Neural progenitor cell (in vitro differentiated cells): ENCODE measurements at places on chromosomes 1 and 21. TPM values are rescaled to one million over a fixed set of nuclear protein-coding genes. Genes with fewer than 3 reads are reported as not detected.

Gene TMPRSS2
- 0.99 and 1.5 TPM in 2 replicates for total RNA-seq

Gene TMEM61
- total RNA-seq = not detected in 2 replicates

Gene DRAXIN
- total RNA-seq = 27.1 and 31.3 TPM in 2 replicates

Gene ERVH48-1
- total RNA-seq = 0.19 TPM in 1 of 2 replicates, not detected in the other

Gene SGIP1
- 4.2 and 6.6 TPM in 2 replicates for total RNA-seq

Gene KCNJ10
- 0.15 TPM in 1 of 2 replicates, not detected in the other for total RNA-seq

Gene RYR2
- total RNA-seq = 0.28 and 0.90 TPM in 2 replicates

DNA sequence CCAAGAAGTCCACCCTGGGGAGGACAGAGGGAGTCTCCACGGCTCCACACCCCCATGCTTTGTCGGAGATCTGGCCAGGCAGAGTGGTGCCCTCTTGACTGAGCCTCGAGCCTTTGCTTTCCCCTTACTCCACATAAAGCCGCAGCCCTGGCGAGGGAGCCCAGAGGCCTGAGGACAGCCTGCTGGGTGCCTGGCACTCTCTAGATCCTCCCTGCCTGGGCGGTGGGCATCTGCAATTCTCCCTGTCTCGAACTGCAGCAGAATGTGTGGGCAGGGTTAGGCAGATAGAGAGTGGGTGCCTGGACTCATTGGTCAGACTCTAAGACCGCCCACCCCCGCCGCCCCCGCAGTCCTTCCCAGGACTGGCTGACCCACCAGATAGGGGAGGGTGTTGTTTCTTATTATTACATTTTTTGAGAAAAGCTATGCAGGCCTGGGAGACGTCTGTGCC lies 13.9 kb downstream of the EPHX1 start:
- peaks cover 22% of the 10 kb centered on the region for H3K4me1 ChIP-seq
- H3K27me3 ChIP-seq = no peaks in the 10 kb centered on the region
- no peak overlapping the region for H3K27ac ChIP-seq
- H3K4me3 ChIP-seq = no peak overlapping the region
- no peaks in the 10 kb centered on the region for H3K36me3 ChIP-seq
- no peak for DNase-seq

GRCh38 chr1:15510611-15511405 lies 13.2 kb downstream of the CASP9 start:
- no peaks in the 10 kb centered on the region for H3K27me3 ChIP-seq
- no peak overlapping the region for H3K4me3 ChIP-seq
- H3K4me1 ChIP-seq = no peaks in the 10 kb centered on the region
- no peak for DNase-seq
- no peaks in the 10 kb centered on the region for H3K36me3 ChIP-seq

GRCh38 chr1:230858918-230859729 lies 9.2 kb downstream of the C1orf198 start:
- no peak overlapping the region for H3K4me3 ChIP-seq
- no peaks in the 10 kb centered on the region for H3K27me3 ChIP-seq
- H3K27ac ChIP-seq = peak overlapping the region; percentile 69
- DNase-seq = peak; percentile 50

DNA sequence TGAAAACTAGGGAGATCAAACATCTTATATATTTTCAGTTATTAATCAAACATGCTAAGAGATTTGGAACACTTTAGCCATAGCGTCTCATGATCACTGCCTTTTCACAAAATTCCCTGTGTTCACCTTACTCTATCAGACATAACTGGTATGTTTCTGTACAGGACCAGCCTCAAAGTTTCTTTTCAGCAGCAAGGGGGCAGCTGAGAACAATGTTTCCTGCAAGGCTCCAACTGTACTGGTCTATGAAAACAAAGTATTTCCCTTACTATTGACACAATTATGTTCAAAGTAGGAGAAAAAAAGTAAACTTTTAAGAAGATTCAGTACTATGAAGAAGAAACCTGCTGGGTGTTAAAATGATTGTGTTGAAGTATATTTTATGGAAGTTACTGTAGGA lies 98.5 kb downstream of the ATF6 start:
- H3K27ac ChIP-seq = no peak overlapping the region
- no peaks in the 10 kb centered on the region for H3K27me3 ChIP-seq
- H3K4me1 ChIP-seq = no peaks in the 10 kb centered on the region
- H3K4me3 ChIP-seq = no peak overlapping the region
- H3K36me3 ChIP-seq = no peaks in the 10 kb centered on the region

GRCh38 chr1:220943319-220943996 lies 64.2 kb downstream of the HLX start:
- H3K27ac ChIP-seq = no peak overlapping the region
- no peaks in the 10 kb centered on the region for H3K4me1 ChIP-seq
- no peaks in the 10 kb centered on the region for H3K27me3 ChIP-seq
- H3K4me3 ChIP-seq = no peak overlapping the region
- DNase-seq = no peak

DNA sequence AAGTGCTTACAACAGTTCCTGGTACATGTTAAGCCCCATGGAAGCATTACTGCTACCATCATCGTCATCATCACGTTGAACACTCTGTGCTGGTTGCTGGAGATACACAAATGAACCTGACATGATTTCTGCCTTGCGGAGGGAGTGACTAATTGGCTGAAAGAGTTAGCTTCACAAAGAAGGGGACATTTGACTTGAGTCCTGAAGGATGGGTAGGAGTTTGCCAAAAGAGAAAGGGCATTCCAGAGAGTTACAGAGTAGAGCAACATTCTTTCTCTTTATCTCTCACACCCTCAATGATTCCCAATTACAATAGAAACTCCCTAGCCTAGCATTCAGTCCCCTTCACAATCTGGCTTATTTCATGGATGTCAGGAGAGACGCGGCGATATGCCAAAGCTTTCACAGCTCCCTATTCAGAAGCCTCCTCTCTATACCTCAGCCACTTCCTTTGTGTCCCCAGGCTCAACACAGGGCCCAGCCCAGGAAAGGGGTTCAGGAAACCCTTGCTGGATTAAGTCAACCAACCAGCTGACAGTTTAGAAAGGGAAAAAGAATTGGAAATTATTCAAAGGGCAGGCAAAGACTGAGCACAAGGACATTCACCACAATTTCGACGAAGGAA lies 38.0 kb downstream of the SLC1A7 start:
- no peaks in the 10 kb centered on the region for H3K27me3 ChIP-seq
- peak; percentile 76 for DNase-seq

GRCh38 chr1:118322331-118322730 lies 137.3 kb upstream of the SPAG17 start:
- no peak for DNase-seq
- no peak overlapping the region for H3K27ac ChIP-seq
- no peaks in the 10 kb centered on the region for H3K36me3 ChIP-seq
- H3K27me3 ChIP-seq = no peaks in the 10 kb centered on the region
- no peaks in the 10 kb centered on the region for H3K4me1 ChIP-seq

DNA sequence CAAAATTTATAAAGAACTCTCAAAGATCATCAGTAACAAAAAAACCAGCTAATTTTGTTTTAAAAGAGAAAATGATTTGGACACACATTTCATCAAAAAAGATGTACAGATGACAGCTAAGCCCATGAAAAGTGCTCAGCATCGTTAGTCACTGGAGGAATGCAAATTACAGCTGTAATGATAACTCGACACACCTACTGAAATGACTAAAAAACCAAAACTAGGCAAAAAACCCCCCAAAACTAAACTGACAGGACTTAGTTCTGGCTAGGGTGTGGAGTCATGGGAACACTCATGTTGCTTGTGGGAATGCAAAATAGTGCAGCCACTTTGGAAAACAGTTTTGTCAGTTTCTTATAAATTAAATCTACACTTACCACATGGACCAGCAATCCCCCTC lies 59.5 kb downstream of the CNIH3 start:
- H3K27ac ChIP-seq = no peak overlapping the region
- H3K36me3 ChIP-seq = no peaks in the 10 kb centered on the region
- peaks cover 7% of the 10 kb centered on the region for H3K4me1 ChIP-seq
- no peak for DNase-seq

- no peak overlapping the region for H3K4me3 ChIP-seq
- H3K36me3 ChIP-seq = peaks cover 4% of the 10 kb centered on the region
- no peak for DNase-seq
- H3K4me1 ChIP-seq = no peaks in the 10 kb centered on the region
Observed at GRCh38 chr1:230957580-230957989, 21.1 kb downstream of the TTC13 start.

DNA sequence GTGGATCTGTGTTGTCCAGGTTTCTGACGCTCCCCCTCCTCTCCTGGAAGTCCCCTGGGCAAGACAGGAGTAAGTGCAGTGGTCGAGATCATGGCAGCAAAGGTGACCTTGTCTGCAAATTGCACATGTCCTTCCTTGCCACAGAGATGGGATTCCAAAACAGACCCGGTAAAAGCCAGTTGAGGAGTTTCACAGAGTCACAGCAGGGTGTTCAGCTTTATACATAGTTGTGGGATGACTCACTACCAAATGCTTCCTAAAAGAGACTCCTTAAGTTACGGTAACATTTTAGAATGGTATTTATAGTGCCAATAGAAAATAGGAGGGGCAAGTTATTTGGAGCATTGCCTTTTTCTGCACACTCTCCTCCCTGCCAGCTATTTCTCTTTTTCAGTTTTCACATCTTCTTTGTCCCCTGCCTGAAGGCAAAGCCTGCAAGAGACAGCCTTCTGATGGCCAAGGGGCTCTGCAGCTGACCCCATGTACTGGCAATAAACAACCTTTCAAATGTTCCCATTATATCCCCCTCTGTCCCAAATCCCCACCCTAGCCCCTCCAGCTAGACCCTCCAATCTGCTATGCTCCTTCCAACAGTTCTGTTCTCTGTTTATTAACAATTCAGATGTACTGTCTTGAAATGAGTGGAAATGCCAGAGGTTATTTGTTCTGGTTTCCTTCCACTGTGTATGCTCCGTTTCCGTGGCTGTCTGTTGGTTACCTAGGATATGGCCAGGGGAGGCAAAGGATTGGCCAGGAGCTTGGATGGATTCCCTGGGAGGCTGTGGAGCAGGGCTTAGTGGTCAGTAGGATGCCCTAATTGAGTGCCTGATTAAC lies 115.0 kb downstream of the TGFB2 start:
- H3K36me3 ChIP-seq = no peaks in the 10 kb centered on the region
- H3K27me3 ChIP-seq = no peaks in the 10 kb centered on the region
- peak; percentile 66 for DNase-seq
- H3K4me1 ChIP-seq = peaks cover 35% of the 10 kb centered on the region
- no peak overlapping the region for H3K4me3 ChIP-seq

DNA sequence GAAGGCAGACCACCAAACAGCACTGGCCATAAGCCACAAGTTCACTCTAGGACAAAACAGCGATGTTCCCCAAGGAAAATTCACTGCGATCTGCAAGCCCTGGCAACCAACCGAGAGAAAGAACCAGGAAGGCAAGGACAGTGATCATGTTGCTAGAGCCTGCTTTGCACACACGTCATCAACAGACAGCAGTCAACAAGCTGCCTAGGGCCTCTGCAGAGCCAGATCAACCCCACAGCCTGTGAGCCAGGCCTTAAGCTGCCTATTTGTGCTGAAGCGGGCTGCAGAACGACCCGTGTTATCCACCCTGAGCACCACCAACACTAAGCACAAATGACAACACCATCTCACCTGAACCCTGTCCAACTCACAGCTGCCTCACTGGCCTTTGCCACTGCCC lies 6.2 kb upstream of the YRDC start:
- peaks cover 5% of the 10 kb centered on the region for H3K4me1 ChIP-seq
- no peaks in the 10 kb centered on the region for H3K27me3 ChIP-seq
- no peak for DNase-seq
- H3K36me3 ChIP-seq = peaks cover 3% of the 10 kb centered on the region
- H3K4me3 ChIP-seq = no peak overlapping the region

GRCh38 chr1:30715216-30715615 lies 8.2 kb downstream of the MATN1 start:
- H3K4me1 ChIP-seq = peaks cover 6% of the 10 kb centered on the region
- DNase-seq = no peak
- peaks cover 5% of the 10 kb centered on the region for H3K27me3 ChIP-seq
- no peak overlapping the region for H3K27ac ChIP-seq

DNA sequence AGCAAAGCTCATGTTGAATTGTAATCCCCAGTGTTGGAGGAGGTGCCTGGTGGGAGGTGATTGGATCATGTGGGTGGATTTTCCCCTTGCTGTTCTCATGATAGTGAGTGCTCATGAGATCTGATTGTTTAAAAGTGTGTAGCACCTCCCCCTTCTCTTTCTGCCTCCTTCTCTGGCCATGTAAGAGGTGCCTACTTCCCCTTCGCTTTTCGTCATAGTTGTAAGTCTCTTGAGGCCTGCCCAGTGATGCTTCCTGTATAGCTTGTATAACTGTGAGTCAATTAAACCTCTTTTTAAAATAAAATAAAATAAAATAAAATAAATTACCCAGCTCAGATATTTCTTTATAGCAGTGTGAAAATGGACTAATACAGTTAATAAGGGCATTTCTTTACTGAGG lies 1025.7 kb downstream of the PLA2G4A start:
- H3K36me3 ChIP-seq = no peaks in the 10 kb centered on the region
- no peaks in the 10 kb centered on the region for H3K4me1 ChIP-seq
- no peak overlapping the region for H3K27ac ChIP-seq
- H3K4me3 ChIP-seq = no peak overlapping the region

GRCh38 chr1:68204977-68205630 lies 27.2 kb downstream of the WLS start:
- no peak overlapping the region for H3K27ac ChIP-seq
- no peak for DNase-seq
- peaks cover 59% of the 10 kb centered on the region for H3K4me1 ChIP-seq
- H3K4me3 ChIP-seq = no peak overlapping the region
- no peaks in the 10 kb centered on the region for H3K27me3 ChIP-seq

DNA sequence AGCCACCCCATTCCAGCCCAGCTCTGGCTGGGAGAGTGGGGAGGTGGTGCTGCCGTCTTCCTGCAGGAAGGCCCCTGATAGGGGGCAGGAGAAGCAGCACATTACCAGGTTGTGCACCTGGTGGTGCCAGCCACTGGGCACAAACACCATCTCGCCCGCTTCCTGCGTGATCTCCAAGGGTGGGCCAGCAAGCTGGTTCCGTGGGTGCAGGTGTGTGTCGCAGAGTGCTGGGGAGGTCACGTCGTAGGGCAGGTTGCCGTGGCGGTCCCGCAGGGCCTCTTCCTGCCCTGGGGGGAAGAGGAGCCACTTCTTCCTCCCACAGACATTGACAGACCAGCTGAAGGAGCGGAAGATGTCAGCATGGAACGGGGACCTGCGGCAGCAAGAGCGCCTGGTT lies 1.8 kb downstream of the JMJD4 start:
- DNase-seq = no peak
- peaks cover 7% of the 10 kb centered on the region for H3K4me1 ChIP-seq
- H3K4me3 ChIP-seq = no peak overlapping the region
- no peak overlapping the region for H3K27ac ChIP-seq

DNA sequence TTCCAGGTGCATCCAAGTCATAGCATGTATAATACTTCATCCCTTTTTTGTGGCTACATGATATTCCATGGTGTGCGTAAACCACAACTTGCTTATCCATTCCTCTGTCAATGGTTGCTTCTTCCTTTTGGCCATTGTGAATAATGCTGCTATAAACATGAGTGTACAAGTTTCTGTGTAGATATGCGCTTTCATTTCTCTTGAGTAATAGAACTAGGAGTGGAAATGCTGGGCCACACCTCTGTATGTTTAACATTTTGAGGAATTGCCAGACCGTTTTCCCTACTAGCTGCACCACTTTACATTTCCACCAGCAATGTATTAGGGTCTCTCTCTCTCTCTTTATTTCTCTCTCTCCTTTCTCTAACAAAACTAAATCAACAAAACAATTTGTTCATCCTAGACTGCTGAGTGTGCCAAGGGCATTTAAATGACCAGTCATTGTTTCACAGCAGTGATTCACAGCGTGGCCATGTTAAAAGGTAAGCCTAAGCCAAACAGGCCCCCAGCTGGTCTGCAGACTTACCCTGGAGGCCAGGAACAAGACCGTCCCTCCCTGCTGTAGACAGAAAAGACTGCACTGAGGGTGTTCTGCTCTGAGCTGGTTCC lies 53.2 kb upstream of the LYST start:
- H3K4me1 ChIP-seq = peaks cover 12% of the 10 kb centered on the region
- H3K27ac ChIP-seq = no peak overlapping the region
- peak; percentile 49 for DNase-seq
- peaks cover 54% of the 10 kb centered on the region for H3K27me3 ChIP-seq
